Right ventricle myocardium inferior (tissue), 1 donor: ENCODE measurements at places on chromosomes 13 and 19. TPM values are rescaled to one million over a fixed set of nuclear protein-coding genes. Genes with fewer than 3 reads are reported as not detected.

The ZNF235 gene
- 4.2 TPM for total RNA-seq

The TUBA3C gene
- 0.16 TPM for total RNA-seq

The RASIP1 gene
- total RNA-seq, result 15.3 TPM

The TINCR gene
- total RNA-seq, result not detected

The C13orf42 gene
- not detected for total RNA-seq

The IL11 gene
- not detected for total RNA-seq

The MEF2B gene
- total RNA-seq, result 1.4 TPM

The KLK1 gene
- 0.32 TPM for total RNA-seq

The RGS9BP gene
- 12.5 TPM for total RNA-seq

The GPX4 gene
- 361 TPM for total RNA-seq

The CAPN12 gene
- total RNA-seq, result not detected

The GRIN2D gene
- total RNA-seq, result 0.38 TPM

The NRTN gene
- total RNA-seq, result 27.5 TPM

The ARHGAP45 gene
- 6.6 TPM for total RNA-seq

The KPTN gene
- 9.1 TPM for total RNA-seq

The ZNF492 gene
- total RNA-seq, result 0.16 TPM

The CEACAM7 gene
- not detected for total RNA-seq

The FPR2 gene
- total RNA-seq, result 0.95 TPM

The ACER1 gene
- not detected for total RNA-seq

The MAP4K1 gene
- total RNA-seq, result 3.1 TPM

The PLPPR3 gene
- not detected for total RNA-seq

The URAD gene
- total RNA-seq, result not detected

The ZFP28 gene
- 5.5 TPM for total RNA-seq

The RASGRP4 gene
- 1.7 TPM for total RNA-seq

The ZNF837 gene
- total RNA-seq, result 0.22 TPM

The SSC5D gene
- 3.4 TPM for total RNA-seq

The REX1BD gene
- 79.3 TPM for total RNA-seq

The CYP2S1 gene
- 0.73 TPM for total RNA-seq

The EFNB2 gene
- 9.6 TPM for total RNA-seq

The RNF225 gene
- total RNA-seq, result not detected

The ODAD3 gene
- 0.68 TPM for total RNA-seq

The PRTN3 gene
- not detected for total RNA-seq

The PLK5 gene
- not detected for total RNA-seq

The ATP4B gene
- total RNA-seq, result not detected

The CNN1 gene
- total RNA-seq, result 174 TPM

The AKAP11 gene
- total RNA-seq, result 19.3 TPM

The FSD1 gene
- not detected for total RNA-seq

The ZNF628 gene
- total RNA-seq, result 5.7 TPM
